Activated T-cell treated with anti-CD3 and anti-CD28 coated beads for 1 hour (primary cell): ENCODE measurements at places on chromosomes 5 and 9.

- DNase-seq = no peak
Observed at GRCh38 chr9:92599938-92600461, 64.2 kb upstream of the ECM2 start.

DNA sequence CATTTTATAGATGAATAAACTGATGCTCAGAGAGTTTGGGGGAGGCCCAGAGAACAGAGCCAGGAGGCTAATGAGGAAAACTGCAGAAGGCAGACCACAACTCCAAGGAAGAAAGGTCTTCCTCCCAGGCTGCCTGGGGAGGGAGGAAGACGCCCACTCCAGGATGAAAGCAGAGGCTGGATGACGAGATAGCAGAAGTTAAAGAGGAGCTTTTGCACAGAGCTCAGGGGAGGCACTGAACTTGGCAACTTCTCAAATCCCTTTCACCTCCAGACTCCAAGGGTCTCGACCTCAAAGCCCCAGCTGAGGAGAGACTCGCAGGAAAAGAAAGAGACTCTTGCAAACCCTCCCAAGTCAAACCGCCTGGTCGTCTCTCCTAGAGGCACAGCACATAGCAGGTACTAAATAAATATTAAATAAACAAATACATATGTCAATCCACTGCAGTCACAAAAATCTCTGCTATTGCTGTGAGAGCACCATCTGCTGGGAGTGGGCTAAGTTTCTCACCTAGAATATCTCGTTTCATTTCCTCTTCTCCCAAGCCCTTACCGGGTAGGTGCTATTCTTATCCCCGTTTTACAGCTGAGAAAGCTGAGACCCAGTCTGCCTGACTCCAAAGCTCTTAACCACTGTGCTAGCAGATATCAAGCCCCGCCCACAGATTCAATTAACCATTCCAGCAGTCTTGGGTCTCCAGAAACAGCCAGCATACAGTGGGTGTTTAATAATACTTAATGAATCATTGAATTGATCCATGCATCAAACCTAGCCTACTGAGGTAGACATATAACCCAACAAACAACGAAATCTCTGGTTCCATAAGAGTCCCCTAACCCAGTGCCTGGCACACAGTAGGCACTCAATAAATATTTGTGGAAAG lies 97.8 kb upstream of the HAND1 start:
- no peak for DNase-seq

DNA sequence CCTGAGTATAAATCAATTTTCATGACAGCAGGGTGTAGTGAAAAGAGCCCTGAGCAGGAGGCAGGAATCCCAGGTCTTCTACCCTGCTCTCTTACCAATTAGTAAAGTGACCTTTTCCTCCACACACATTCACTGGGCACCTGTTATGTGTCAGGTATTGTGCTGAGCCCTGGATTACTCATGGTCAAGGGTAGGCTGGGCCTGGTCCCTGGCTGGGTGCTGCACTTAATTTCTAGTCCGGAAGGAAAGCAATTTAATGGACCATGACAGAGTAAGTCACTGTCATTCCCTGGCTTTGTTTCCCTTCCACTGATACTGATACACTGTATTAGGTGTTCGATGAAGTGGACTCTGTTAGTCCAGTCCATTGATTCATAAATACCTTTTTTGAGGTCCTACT lies 29.1 kb upstream of the BRINP1 start:
- DNase-seq = no peak

DNA sequence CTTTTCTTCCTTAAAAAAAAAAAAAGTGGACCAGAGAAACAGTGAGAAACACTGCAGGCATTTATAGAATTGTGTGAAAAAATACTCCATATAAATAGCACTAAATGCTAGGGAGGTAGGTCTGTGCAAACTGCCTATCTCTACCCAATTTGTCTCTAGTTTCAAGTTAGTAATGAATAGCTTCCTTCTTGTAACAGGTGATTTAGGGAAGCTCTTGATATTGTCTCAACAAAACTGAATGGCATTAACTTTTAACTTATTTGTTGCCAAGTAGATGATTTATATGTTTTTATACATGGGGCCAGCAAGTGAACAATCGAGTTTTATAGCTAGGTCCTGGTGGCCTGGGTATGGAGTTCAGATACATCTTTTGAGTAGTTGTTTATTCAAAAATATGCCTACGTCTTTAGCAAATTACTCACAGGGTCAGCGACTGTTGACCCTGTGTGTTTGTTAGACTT lies 283.6 kb downstream of the NR3C1 start:
- DNase-seq = no peak

DNA sequence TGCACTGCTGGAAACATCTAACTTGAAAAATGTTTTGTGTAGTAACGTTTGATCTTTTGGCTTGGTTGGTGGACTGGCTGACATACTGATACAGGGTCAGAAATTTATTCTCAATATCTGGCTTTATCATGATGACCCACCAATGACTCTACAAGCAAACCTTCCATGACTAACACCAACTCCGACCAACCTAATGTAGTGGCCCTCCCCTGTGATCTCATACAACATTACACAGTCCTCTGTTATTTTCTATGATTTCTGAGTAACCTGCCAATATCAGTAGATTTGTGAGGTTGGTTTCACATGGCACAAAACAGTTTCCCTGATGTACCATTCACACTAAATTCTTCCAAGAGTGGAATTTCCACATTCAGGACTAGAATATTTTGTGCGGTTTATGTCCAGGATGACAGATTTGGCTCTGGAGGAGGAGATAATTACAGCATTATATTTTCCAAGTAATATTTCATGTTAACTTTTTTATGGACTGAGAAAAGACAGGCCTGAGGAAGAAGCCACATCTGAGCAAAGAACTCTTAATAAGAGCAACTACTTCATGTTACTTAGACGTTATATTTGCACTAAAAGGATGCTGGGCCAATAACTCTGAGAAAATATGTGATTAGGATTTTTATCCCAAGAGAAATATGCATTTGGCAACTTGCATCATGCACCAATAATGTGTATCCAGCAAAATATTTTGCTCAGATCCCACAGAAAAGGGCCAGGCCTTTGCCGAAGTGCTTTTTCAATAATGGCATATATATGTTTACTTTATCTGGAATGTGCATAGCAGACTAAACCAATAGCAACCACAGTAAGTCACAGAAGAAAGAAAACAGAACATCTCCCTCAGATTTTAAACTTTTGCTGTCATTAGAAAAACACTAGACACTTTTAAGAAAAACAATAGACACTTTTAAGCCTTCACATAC lies 273.4 kb downstream of the KCNN2 start:
- DNase-seq = no peak

DNA sequence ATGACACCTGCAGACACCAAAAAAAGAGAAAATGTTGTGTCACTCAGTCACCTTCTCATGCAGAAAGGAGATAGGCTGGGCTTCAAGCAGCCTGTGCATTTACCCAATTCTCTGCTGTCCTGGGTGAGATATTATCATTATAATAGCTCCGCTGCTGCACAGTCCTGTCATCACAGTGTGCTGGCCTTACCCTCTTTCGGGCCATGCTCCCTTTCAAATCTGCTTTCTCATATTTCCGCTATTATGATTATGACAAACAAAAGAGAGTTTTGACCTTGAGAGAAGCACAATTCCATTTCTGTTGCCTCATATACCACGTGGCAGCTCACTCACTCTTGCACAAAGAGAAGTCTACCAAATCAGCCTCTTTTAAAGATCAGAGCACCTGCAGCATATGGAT lies 1350.1 kb upstream of the ACO1 start:
- DNase-seq = no peak
